ENCODE measurements at places on chromosomes 7 and 10.

DNA sequence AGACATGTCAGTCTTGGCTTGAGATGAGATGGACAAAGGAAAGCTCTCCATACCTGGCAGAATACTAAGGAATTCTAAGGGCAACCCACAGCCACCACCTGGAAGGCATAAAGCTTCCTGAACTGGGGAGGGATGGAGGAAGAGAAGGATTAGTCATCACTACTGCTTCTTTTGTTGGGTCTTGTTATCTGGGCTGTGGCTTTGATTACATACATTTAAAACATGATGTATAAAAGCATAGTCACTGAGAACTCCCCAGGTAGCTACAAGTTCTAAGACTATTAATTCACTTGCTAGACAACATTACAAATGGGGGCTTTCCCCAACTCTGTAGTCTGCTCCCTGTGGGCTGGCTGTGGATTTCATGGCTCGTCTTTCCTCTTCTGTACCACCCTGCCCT lies 58.2 kb downstream of the RBM33 start:
- DNase-seq, result no peak

DNA sequence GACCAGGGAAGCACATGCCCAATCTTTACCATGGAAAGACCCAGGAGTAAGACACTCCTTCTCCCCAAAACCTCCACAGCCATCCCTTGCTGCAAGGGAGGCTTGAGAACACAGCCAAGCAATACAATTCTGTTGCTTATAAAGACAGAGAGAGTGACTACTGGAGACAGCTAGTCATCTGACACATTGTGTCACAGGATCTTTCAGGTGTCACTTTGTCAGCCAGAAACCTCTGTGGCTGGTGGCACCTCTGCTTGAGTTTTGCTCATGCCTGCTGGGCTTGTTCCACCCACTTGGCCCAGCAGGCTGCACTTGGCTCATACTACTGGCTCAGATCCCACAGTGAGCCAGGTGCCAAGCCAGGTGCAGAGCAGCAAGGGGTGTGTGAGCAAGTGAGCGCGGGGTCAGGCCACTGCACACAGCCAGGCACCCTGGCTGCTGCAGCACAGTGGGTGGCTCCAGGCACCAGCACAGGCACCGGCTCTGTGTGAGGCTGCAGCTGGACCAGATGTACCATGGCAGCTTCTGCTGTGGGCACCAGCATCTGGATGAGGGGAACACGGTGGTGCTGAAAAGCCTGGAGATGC lies 12.4 kb upstream of the PRLHR start:
- DNase-seq, result no peak

DNA sequence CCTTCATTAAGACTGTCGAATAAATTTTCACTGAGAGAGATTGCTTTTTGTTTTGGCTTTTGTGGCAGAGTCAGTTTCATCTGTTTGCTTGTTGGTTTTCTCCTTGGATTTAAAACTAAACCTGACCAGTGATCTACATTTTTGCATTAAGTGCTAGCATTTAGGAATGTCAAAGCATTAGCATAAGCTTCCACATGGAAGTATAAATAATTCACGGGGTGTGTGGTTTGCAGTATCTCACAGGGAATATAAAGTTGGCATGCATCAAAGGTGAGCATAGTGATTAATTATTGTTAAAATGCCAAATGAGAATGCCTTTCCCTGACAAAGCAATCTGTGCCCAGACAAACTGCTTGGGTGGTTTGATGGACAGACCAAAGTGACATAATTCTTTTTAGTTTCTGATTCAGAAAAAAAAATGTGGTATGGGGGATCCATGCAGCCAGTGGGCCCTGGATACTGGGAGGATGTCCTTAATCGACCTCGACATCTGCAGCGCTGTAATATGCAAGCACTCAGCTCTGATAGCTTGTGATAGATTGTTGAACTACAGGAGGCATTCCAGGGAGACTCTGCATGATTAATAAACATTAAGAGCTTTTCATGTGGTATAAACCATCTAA lies 339.3 kb upstream of the POM121L12 start:
- DNase-seq, result no peak

GRCh38 chr10:100825325-100825875 lies 80.0 kb downstream of the PAX2 start:
- DNase-seq, result no peak

GRCh38 chr7:28812616-28813015 lies 145.5 kb downstream of the TRIL start:
- DNase-seq, result no peak

- no peak for DNase-seq
Measured at GRCh38 chr7:46558482-46559193, 637.6 kb upstream of the IGFBP3 start.

DNA sequence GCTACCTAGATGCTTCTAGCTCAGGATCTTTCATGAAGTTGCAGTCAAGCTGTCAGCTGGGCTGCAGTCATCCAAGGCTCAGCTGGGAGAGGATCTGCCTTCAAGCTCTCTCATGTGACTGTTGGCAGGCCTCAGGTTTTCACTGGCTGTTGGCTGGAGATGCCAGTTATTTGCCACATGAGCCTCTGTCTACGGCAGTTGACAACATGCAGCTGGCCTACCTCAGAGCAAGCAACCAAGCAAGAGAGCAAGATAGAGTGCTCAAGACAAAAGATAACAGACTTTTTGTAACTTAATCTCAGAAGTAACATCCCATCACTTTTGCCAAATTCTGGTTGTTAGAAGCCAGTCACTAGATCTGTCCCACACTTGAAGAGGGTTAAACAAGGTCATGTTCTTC lies 125.8 kb downstream of the TPST1 start:
- DNase-seq, result no peak

GRCh38 chr10:1410032-1410431 lies 327.3 kb downstream of the ADARB2 start:
- no peak for DNase-seq

- no peak for DNase-seq
Measured at GRCh38 chr10:1413256-1413655, 324.1 kb downstream of the ADARB2 start.

DNA sequence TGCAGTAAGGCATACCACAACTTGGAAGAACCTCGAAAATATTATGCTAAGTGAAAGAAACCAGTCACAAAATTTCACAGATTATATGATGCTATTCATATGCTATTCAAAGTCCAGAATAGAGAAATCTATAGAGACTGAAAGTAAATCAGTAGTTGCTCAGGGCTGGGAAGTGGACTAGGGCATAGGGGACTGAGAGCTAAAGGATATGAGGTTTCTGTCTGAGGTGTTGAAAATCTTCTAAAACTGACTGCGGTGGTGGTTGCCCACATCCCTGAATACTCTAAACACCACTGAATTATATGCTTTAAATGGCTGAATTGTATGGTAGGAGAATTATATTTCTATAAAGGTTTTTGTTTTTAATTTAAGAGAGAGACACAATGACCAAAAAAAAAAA lies 161.3 kb downstream of the ELAPOR2 start:
- DNase-seq, result no peak

- no peak for DNase-seq
Measured at GRCh38 chr7:137519947-137520346, 176.4 kb upstream of the PTN start.

GRCh38 chr7:104886651-104887050 lies 127.4 kb upstream of the KMT2E start:
- no peak for DNase-seq

DNA sequence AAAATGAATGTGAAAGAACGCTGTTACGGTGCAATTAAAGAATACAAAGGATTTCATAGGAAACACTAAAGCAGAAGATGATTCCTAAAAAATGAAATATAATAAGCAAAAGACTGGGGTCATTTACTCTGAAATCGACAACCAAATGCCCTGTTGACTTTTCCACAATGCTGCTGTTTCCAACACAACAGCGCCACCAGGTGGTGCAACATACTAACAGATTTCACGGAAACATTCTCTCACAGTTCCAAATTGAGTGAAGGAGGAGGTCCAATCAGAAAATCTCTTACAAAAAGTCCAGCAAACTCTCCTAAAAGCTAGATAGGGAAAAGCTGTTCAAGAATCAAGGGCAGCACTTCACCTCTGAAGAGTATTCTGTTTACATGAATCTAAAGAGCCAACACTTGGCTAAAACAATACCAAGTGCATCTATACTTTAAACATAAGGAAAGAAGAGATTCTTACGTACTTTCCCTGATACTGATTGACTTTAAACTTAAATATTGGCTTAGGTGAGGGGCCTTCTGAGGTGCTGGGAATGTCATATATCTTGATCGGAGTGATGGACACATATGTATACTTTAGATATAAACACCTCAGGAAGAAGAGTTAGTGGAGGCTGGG lies 55.9 kb downstream of the UPF2 start:
- peak; percentile 58 for DNase-seq

DNA sequence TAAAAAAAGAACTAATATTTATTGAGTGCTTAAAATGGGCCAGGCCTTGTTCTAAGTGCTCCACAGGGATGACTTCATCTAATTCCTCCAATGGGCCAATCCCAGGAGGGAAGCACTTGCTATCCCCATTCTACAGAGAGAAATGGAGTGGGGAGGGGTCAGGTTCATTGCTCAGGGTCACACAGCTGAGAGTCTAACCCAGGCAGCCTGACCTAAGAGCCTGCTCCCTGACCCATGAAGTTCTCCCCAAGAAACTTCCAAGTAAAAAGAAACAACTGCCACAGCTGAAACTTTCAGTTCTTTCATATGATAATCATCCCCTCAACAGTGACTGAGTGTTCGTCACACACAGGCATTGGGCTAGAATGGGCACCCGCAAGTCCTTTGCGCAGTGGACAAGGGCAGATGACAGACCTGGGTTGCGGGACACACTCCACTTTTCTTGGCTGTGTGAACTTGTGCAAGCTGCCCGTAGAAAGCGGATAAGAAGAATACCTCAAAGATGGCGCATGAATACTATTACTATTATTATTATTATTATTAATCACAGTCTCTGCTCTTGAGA lies 39.7 kb downstream of the BEND7 start:
- DNase-seq, result no peak

DNA sequence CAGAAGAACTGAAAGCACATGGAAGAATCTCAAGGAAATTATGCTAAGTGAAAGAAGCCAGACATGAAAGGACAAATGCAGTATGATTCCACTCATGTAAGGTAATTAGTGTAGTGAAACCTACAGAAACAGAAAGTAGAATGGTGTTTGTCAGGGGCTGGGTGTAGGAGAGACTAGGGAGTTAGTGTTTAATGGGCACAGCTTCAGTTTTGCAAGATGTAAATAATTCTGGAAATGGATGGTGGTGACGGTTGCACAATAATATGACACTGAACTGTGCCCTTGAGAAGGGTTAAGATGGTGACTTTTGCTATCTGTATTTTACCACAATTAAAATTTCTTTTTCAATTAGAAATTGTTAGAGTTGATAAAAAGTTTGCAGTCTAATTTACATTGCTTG lies 157.3 kb upstream of the ADCY1 start:
- no peak for DNase-seq

DNA sequence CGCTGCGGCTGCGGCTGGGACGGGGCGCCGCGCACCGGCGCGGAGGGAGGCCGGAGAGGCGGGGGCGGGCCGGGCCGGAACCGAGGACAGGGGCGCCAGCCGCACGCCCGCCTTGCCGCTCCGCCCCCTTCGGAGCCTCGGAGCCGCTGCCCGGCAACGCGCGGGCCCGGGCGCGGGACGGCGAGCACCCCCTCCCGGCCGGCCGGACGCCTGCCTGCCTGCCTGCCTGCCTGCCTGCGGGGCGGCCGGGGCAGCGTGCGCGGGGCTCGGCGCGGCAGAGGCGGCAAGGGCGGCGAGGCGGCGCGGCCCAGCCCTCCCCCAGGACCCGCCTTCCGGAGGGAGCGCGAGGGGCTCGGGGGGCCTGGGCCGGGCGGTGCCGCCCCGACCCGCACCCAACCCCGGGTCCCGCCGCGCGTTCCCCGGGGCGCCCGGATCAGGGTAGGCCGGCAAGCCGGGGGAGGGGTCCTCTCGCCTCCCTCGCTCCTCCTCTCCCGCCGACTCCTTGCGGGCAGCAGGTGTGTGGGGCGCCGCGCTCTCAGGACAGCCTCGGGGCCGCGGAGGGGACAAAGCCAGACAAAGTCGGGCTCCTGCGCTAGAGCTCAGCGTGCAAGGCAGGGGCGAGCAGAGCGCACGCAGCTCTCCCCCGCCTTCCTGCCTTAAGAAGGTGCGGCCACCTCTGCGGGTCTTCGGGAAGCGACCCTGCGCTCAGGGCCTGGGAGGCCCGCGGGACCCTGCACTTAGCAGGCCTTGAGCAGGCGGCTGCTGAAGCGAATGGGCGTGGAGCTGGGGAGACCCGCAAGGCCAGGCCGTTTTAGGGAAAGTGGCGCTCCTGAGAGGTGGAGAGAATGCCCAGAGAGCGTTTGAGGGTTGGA lies at the start of gene KIAA1549:
TSS of gene KIAA1549 (minus strand) at position 58 of the 872 bp plus-strand sequence. CDS start 120 bp downstream, outside the sequence.
- no peak for DNase-seq

DNA sequence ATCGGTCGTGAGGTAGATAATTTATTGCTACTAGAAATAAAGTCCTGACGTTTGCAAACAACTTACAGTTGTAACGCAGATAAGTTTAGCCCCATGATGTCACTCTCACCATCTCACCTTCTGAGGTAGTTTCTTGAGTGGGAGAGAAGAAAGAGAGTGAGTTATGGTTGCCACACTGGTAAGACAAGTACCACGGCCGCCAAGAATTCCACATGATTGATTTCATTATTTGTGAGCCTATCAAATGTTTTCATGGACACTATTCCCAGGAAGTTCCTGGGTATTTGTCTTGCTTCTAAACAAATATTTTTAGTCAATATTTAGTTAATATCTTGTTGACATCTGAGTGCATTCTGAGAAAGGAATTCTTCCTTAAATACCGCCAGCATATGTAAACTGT lies 339.4 kb upstream of the KIAA1217 start:
- no peak for DNase-seq

GRCh38 chr10:24622781-24623301 lies 100.8 kb downstream of the ARHGAP21 start:
- DNase-seq, result no peak

DNA sequence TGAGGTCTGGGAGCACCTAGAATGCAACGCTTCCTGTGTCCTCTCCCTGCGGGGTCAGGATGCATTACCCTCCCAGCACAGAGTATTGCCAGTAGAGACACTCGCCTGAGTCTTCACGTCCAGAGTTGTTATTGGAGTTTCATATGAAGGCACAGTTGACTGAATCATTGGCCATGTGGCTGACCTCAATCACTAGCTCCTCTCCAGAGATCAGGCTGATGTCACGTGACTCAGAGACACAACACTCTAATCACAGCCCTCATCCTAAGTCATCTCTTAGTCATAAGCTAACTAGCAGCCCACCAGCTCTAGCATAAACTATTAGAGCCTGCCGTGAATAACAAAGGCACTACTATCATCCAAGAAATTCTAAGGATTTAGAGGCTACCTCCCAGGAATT lies 107.8 kb downstream of the HECW1 start:
- no peak for DNase-seq

GRCh38 chr10:121516093-121516865 lies 82.0 kb downstream of the FGFR2 start:
- DNase-seq, result no peak

- DNase-seq, result no peak
Measured at GRCh38 chr7:39446546-39446945, 119.7 kb upstream of the YAE1 start.

- no peak for DNase-seq
Measured at GRCh38 chr10:102657984-102658724, 13.9 kb downstream of the TRIM8 start.

GRCh38 chr10:18202680-18203460 lies 62.6 kb downstream of the CACNB2 start:
- DNase-seq, result no peak

GRCh38 chr10:23172429-23173213 lies 19.5 kb upstream of the PTF1A start:
- no peak for DNase-seq
